Activated CD4-positive, CD25-positive, alpha-beta regulatory T cell treated with anti-CD3 and anti-CD28 coated beads, Interleukin-2, amount 50 U/mL, for 24 hours (primary cell): ENCODE measurements at places on chromosomes 2 and 18.
A peak's percentile ranks its signal among the peaks of the same experiment; 100 is the strongest.

- no peak for ATAC-seq
Measured at GRCh38 chr2:240333985-240334384, 101.5 kb upstream of the GPC1 start.

DNA sequence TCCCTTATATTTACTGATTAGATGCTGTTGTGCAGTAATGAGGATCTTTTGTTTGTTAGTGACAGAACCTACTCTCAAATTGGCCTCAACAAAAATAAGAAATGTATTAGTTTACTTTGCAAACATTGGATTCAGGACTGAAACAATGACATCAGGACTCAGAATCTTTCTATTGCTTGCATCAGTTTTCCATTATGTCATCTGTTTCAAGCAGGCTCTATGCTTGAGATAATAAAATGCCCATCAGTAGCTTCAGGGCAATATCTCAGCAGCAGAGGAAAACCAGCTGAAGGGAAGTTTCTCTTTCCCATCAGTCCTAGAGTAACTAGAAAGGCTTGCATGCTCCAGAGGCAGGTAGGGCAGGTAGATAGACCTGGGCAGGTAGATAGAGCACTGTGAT is 375.5 kb upstream of the SLC8A1 start:
- ATAC-seq = no peak

DNA sequence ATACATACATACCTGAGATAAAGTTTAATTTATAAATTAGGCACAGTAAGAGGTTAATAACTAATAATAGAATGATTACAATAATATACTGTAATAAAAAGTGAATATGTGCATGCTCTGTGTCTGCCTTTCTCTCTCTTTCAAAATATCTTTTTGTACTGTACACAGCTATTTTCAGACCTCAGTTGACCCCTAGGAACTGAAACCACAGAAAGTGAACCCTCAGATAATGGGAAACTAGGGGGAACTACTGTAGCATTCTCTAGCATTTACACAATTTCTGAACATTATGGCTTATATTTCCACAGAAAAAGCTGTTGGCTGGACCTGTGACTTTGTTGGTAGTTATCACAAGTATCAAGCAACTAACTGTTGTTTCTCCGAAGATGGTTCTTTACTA is 25.9 kb downstream of the WDR75 start:
- no peak for ATAC-seq

DNA sequence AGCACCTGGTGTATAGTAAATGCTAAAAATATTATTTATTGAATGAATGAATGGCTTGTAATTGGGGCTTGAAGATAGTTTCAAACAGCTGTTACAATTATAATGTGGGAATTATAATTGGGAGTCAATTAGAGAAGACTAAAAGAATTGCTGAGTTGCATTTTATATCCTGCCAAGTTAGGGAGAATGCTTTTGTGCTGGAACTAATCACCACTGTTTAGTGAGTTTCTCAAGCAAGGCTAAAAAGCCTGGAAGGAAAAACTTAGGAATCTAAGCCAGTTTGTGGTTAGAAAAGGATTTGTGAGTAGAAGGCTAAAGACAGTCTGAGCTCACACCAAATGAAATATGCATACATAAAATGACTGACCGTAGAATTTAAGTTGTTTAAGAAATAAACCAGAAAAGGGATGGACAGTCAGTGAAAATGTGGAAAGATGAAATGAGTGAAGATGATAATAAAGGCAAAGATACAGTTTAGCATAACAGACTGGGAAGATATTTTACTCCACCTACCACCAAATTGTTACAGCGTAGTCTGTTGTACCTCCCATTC is 647.7 kb upstream of the FSHR start:
- ATAC-seq = no peak

GRCh38 chr2:38496927-38497669 is 105.6 kb downstream of the HNRNPLL start:
- no peak for ATAC-seq

GRCh38 chr2:33038230-33038629 is 91.5 kb downstream of the LTBP1 start:
- no peak for ATAC-seq

DNA sequence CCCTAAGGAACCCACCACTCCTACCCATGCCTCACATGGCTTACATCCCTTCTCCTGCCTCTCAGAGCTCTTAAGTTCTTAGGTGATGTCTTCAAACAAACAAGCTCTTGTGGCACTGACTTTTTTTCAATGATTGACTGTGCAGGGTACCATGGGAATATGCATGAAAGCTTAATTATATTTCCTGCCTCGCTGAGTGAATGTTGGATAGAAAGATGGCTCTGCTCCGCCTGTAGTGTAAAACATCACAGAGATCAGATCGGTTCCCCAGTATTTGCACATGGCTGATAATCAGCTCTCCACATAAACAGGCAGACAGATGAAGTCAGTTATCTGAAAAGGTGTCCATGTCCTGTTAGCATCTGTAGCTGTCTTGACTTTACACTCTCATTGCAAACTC is 820.8 kb downstream of the TDRD15 start:
- no peak for ATAC-seq

- ATAC-seq = no peak
Measured at GRCh38 chr2:126542247-126542646, 113.7 kb upstream of the GYPC start.

DNA sequence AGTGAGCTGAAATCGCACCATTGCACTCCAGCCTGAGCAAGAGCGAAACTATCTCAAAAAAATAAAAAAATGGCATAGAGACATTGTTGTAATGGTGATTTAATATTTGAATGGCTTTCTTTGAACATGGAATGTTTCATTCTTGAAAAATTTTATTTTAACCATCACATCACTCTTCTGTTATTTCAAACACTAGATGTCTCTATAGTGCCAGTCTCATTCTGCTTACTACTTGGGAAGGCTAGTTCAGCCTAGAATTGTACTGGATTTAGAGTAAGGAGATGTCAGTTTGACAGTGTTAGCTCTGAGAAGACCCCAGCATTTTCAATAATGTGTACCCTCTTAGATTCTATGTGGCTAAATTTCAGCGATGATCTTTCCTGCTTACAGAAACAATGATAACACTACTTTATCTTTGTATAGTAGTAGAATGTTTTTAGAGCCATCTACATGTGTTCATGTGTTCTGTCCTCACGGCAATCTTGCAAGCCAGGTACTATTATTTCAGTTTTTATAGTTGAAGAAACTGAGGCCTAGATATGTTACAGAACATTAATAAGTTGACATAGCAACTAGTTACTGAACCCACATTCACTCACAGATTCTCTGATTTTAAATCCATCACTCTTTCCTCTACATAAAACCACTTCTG is 142.9 kb upstream of the ZSWIM2 start:
- ATAC-seq = no peak

DNA sequence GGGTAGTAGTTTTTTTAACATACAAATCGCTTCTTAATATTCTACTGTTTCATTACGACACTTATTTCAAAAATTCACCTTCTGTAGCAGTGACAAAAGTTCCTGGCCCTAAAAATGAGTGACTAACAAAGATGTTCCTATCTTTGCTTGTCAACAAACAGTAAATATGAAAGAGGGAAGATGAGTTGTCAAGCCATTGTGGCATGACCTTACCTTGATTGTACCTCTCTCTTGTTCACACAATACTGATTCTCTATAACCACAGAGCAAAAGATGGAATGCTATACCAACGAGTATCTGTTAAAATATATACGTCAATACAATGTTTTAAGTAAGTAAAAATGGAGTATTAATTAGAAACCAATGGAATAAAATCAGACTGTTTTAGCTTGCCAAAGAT is 14.7 kb upstream of the GCG start:
- no peak for ATAC-seq

DNA sequence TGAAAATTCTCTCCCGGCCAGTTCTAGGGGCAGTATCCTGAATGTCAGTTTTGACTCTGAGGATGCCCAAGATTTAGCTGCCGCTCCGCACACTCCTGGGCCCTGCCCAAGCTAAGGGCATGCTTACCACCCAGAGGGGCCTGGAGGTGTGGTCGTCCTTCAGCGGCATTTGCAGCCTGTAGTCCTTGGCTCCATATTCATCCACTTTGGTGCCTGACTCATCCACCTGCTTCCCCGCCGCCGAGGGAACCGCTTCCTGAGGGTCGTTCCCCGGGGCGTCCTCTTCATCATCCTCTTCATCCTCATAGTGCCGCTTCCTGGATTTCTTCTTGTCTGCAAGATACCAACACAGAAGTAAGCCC is 577 bp downstream of the ERCC3 start:
- no peak for ATAC-seq

DNA sequence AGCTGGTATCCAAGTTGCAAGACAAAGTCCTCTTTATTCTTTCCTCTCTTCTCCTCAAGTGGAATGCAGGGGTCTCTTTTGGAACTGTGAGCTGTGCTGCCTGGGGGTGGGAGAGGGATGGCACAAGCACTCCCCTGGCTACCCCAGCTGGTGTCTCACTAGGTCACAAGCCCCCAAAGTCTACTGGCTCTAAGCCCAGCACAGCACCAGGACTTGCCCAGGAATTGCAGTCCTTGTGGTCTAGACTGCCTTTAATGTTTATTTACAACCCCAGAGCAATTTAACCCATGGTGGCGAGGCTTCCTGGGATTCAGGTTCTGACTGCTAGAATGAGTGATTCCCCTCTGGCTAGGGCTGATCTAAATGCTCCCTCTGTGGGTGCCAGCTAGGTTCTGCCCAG is 199.0 kb upstream of the STK17B start:
- ATAC-seq = no peak

- no peak for ATAC-seq
Measured at GRCh38 chr2:226643946-226644282, 155.7 kb downstream of the IRS1 start.

GRCh38 chr2:202005272-202005887 is 28.3 kb upstream of the FZD7 start:
- ATAC-seq = no peak

DNA sequence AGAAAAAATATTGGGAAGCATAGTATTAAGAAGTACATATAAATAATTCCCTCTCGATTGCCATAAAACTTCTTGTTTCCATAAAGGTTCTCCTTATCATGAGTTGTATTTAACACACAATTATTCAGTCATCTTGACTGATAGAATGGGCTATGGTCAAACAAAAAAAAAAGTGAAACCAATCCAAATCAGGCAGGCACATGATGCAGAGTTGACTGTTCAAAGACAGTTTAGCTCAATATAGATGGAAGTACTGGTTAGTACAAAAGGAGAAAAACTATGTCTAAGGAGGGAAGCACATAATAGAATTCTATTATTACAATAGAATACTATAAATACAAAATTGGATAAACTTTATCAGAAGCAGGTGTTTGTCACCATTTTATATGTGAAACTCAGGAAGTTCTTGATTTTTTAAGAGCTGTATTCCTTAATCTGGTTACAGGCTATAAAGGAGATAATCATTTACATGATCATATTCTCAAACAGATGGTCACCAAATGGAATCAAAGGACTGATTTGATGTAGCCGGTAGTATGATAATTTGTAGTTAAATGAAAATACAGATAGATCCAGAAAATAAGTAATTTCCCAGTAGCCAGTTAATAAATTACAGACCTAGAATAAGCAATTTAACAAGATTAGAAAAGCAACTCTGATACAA is 18.2 kb upstream of the CALCRL start:
- ATAC-seq = no peak

GRCh38 chr2:237455764-237456163 is 31.3 kb upstream of the MLPH start:
- ATAC-seq = no peak

- ATAC-seq = no peak
Measured at GRCh38 chr18:50797142-50797541, 22.7 kb downstream of the MRO start.

DNA sequence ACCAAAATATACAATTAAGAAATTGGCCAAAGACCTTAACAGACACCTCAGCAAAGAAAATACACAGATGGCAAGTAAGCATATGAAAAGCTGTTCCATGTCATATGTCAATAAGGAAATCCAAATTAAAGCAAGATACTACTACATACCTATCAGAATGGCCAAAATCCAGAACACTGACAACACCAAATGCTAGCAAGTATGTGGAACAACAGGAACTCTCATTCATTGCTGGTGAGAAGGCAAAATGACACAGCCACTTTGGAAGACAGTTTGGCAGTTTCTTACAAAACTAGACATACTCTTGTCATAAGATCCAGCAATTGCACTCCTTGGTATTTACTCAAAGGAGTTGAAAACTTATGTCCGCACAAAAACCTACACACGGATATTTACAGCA is 20.3 kb upstream of the DNAJC10 start:
- ATAC-seq = no peak

- ATAC-seq = no peak
Measured at GRCh38 chr18:49305688-49306336, 154.6 kb downstream of the DYM start.

DNA sequence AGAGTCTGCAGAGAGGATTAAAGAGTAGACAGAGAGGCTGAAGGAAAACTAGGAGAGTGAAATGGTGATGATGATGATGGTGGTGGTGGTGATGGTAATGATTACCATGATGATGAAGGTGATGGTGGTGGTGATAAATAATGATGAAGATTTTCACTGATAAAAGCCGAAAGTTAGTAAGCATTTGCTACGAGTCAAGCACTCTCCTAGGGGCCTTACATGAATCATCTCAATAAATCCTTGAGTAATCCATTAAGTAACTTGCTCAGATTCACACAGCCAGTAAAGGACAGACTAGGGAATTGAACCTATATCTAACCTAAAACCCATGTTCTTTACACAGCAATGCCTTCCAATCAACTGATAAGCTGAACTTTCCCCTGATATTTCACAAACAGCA is 106.7 kb upstream of the PGAP1 start:
- peak; percentile 58 for ATAC-seq

DNA sequence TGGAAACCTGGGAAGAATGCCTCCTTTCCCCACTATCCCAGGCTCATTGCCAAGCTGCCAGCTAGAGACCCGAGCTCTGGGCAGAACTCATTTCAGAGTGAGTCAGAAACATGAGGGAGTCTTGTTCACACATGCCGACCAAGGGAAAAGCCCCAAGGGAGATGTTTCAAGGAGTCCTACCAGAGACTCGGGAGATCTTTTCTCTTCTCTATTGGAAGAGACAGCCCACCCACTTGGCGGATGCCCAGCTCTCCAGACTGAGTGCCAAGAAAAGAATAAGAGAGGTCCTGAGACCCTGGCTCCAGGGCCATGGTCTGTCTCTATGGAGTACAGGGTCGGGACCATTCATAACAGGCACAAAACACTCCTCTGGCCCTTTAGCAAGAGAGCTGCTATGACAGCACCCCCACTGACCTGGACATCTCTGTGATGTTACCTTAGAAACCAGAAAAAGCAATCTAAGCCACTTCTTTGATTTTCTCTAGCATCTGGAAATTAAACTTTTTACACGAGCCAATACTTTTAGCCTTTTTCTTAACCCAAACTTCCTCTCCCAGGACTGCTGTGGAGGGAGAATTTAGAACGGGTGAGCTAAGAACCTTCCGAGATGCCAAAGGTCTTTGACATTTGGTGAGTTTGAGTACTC is 18.5 kb upstream of the IGFBP5 start:
- ATAC-seq = no peak

DNA sequence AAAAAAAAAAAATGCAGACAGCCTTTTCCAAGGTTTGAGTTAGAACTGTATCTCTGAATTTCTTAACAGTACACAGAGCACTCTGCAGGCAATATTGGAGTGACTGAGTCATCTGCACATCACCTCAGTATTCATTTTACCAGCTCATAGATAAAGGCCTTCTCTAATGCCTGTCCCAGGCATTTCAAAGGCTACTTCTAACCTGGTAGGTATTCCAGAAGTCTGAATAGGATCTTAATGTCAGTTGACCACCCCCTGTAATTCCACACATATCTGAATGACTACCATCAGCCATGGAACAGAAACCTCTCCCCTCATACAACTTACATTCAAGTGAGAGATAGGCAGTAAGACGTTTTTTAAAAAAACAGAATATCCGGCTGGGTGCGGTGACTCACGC is 9.0 kb downstream of the METTL21A start:
- no peak for ATAC-seq

GRCh38 chr2:222703886-222704285 is 32.4 kb downstream of the MOGAT1 start:
- ATAC-seq = no peak
